CD4-positive, alpha-beta T cell treated with Interleukin-4 for 1 hour (primary cell): ENCODE measurements at places on chromosomes 13 and 19.

DNA sequence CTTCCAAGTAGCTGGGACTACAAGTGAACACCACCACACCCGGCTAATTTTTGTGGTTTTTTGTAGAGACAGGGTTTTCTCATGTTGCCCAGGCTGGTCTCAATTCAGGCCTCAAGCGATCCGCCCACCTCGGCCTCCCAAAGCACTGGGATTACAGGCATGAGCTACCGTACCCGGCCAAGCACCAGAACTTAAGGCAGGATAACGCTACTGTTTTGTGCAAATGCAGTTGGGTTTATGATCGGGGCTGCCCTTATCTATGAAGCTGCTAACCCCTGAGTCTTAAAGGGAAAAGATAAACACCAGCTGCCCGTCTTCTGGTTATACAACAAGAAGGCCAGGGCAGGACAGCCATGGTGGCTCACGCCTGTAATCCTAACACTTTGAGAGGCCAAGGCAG is 12.6 kb upstream of the TM6SF2 start:
- DNase-seq: no peak

GRCh38 chr13:102400675-102401145 is 1.1 kb downstream of the FGF14 start:
- DNase-seq: no peak

- no peak for DNase-seq
Measured at GRCh38 chr19:49315111-49315510, 9.9 kb downstream of the SLC6A16 start.

- DNase-seq: no peak
Measured at GRCh38 chr19:48668332-48668731, 4.5 kb downstream of the NTN5 start.

DNA sequence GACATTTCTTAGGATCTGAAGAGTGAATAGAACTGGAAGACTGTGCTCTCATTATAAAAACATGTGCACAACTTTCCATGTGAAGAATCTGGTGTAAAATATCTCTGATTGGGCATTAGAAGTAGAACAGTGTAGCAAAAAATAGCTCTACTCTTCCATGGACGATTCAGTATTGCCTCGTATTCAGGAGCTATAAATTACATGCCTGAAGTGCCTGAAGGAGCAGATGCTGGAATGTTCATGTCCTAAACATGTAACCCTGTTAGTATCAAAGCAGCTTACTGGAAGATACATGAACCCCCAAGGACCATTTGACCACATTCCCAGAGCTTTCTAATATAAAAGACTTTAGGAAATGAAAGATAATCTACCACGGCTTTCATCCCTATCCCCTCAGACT is 528.9 kb downstream of the DACH1 start:
- no peak for DNase-seq

- DNase-seq: no peak
Measured at GRCh38 chr19:28553005-28553404, 659.9 kb downstream of the UQCRFS1 start.

DNA sequence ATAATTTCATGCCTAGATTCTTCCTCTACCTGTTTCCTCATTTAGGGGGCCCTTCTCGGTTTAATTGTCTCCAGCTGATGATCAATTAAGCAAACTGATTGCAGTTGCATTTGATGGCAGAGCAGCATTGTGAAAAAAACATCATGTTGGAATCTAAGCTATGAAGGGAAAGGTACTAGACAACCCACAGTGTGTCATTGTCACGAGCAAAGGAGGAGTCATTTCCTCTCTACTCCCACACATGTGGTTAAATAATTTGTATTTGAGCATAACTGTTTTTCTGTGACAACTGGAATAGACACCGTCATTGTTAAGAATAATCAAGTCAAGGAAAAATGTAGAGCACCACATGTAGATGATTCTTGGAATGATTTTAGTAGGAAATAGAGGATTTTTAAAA is 240.3 kb downstream of the DCT start:
- no peak for DNase-seq

GRCh38 chr19:54279406-54279962 is 1.4 kb downstream of the LILRB2 start:
- no peak for DNase-seq

GRCh38 chr13:58955546-58956385 is 1208.0 kb downstream of the DIAPH3 start:
- no peak for DNase-seq

DNA sequence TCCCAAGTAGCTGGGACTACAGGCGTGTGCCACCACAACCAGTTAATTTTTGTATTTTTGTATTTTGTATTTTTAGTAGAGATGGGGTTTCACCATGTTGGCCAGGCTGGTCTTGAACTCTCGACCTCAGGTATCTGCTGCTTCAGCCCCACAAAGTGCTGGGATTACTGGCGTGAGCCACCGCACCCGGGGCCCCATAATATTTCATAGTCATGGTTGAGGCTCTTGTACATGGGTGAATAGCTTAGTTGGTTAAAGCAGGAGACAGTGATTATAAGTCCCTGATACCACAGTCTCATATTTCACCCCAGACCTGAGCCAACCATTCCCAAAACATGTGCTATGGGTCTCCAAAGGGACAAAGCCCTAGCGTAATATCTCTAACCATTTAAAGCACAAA is 26.1 kb downstream of the MBNL2 start:
- DNase-seq: no peak

- no peak for DNase-seq
Measured at GRCh38 chr19:2685204-2685704, 17.2 kb downstream of the GNG7 start.

DNA sequence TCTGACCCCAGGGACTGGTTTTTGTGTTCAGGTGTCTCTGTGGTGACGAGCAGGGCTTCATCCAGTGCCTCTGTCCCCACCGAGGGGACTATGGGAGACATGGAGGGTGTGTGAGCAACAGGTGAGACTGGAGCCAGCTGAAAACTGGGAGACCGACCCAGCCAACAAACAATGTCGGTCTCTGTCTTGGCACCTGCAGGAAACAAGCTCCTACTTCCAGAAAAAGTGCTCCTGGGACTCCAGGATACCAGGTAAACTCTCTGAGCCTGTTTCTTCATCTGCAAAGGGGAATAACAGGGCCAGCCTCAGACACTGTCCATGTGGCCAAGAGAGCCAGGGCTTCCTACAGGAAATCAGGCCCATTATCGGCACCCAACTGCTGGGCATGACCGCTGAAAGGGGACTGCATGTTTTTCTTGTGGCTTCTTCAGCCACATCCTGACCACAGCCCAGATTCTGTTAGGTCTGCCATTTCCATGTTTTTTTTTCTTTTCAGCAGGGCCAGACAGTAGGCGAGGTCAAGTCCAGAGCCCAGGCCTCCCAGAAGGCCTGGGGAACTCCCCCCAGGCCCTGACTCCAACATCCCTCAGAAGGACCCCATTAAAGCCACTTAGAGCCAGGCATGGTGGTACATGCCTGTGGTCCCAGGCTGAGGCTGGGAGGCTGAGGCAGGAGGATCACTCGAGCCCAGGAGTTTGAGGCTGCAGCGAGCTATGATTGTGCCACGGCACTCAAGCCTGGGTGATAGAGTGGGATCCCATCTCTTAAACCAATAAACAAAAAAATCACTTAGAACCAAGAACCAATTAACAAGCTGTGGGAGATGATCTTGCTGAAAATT is 836 bp upstream of the BST2 start:
- DNase-seq: peak; percentile 30

DNA sequence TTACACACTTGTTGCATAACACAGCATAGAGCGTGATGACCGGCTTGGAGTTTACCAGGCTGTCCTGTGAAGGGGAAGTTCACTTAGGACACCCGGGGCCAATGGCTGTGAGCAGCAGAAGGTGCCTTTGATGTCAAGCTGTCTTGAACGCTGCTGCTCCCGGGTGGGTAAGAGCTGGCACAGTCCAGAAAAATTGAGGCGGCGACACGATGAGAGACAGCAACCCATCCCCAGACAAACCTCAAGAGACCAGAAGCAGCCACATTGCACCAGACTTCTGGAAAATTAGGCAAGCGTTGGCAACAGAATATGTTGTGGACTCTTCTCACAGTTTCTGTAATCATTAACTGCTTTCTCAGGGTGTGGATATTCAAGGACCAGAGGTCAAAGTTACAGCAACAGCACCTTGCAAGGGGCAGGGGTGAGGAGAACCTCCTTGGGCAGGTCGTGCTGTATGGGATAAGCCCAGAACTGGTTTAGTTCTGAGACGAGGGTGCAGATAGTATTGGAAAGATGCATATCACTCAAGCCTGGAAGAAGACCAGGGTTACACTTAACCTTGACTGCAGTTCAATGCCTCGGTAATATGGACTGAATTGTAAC is 10.1 kb downstream of the NFILZ start:
- peak; percentile 75 for DNase-seq

DNA sequence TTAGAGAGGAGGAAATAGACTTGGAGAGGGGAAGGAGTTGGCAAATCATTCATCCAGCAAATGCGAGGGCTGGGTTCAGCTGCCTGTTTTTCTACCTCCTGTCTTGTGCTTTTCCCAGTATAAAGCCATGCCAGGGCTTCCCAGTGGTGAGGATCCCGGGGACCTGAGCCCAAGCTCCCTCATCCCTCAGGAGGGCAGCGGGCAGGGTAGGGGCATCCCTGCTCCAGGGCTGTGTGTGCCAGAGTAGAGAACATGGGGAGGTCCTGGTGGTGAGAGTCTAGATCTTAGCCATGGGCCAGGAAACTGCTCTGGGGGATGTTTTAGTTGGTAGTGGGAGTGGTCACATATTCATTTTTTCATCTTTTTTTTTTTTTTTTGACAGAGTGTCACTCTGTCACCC is 43.6 kb downstream of the GPR12 start:
- no peak for DNase-seq

DNA sequence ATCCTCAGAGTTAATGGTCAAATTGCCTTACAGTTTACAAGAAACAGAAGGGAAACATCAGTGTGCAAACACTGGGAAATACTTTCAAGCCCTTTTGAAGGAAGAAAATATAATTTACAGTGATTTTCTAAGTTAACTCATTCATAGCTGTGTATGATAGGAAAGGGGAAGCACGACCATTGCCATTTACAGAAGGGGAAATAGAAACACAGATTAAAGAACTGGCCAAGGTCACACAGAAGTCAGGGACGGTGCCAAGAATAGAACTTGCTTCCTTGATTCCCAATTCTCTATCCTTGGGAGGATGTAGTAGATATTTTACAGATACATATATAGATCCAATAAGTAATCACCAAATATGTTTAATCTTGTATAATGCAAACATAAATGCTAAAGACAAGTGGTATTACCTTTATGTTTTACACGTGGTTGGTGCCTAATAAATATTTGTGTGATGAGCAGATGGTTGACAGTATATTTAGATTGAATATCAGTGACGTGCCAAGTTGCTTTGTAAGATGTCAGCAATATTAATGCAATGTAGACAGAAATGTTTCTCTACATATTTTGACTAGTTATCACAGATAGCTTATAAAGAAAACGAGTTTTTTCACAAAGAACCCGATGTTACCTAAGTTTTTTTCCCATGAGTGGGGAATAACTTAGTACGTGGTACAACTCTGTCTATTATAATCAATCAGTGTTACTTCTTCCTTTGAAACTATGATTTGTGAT is 73.1 kb downstream of the FLT1 start:
- DNase-seq: no peak

GRCh38 chr19:6903446-6903845 is 16.1 kb downstream of the ADGRE1 start:
- no peak for DNase-seq

DNA sequence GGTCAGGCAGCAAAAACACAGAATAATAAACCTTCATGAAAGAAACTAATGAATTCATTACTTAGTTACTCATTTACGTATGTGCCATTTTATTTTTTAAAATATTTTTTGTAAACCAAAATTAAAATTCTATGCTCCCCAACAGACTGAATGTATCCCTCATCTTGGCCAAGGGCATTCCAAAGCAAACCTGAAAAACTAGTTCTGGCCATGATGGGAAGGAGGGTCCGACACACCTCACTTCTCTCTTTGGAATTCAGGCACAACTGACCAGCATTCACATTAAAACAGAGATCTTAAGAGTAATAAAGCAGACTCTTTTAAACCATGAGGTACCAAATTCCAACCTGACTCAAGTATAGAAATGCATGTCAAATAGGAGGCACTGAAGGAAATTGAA is 1576.9 kb upstream of the SPRY2 start:
- DNase-seq: no peak

DNA sequence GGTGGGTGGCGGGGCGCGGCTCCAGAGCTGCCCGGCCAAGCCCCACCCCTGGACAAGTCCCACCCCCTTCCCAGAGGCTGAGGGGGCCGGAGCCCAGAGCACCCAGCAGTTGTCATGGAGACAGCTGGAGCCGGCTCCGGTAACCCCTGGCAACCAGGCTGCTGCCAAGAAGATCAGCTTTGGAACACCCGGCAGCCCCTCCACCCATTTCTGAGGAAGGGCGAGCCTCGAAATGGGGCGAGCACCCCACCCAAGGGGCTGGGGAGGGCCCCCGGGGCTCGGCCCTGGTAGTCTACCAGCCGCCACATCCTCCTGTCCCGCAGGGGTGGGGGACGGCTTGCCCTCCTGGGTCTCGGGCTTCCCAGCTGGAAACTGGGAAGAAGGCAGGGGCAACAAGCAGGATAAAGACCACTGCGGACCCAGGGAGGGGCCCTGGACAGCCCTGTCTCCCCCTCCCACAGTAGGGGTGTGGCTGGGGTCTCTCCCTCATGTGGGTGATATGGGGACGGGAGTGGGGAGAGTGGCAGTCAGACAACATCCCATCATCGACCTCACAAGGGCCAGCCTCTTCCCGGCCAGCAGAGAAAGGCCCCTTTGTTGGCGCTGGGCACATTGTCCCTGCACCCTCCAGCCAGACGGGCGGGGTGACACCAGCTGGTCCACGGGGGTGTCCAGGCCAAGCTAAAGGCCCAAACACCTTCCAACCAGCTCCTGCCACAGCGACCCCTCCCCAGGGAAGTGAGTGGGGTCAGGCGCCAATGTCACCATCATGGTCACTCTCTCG is 1.5 kb downstream of the CERS1 start:
- DNase-seq: no peak

DNA sequence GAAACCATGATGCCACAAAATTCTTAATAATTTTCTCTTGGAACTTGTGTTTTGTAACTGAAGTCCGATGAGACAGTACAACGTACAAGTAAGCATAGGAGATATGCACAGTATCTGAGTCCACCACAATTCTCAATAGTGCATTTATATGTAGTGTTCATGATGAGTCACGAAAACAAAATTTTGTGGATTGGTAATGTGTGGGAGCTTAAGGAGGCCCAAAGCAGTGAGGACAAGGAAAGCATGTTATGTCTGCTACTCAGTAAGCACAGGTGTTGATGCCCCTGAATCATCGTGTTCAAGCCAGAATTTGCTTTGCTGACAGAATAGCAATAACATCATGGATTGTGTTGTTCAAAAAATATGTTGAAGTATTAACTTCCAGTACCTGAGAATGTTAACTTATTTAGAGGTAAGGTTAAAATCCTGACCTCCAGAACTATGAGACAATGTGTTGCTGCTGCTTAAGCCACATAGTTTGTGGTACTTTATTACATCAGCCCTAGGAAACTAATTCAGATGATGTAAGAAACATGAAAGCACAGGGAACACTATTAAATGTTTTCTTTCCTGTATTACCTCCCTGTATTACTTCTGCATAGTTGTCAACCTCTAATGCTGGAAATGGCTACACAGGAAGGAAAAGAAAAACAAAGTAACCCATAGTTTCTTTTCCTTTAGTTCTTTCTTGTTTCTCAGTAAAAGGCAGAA is 201.3 kb downstream of the SLITRK6 start:
- DNase-seq: no peak
